Activated effector memory CD4-positive, alpha-beta T cell treated with anti-CD3 and anti-CD28 coated beads, Interleukin-2, amount 50 U/mL, for 16 hours (primary cell): ENCODE measurements at places on chromosomes 5 and 9.

DNA sequence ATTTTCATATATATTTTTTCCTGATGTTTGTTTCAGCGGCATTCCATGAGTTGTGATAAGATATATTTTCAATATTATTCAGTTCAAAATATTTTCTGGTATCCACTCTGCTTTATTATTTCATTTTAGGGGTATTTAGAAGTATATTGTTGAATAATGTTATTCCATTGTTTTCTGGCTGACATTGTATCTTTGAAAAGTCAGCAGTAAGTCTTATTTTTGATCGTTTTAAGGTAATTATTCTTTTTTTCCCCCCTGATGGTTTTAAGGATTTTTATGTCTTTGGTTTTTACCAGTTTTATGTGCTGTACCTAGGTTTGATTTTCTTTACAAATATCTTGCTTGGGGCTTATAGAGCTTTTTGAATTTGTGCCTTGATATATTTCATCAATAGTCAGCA is 6.6 kb upstream of the GLRA1 start:
- no peak for DNase-seq

DNA sequence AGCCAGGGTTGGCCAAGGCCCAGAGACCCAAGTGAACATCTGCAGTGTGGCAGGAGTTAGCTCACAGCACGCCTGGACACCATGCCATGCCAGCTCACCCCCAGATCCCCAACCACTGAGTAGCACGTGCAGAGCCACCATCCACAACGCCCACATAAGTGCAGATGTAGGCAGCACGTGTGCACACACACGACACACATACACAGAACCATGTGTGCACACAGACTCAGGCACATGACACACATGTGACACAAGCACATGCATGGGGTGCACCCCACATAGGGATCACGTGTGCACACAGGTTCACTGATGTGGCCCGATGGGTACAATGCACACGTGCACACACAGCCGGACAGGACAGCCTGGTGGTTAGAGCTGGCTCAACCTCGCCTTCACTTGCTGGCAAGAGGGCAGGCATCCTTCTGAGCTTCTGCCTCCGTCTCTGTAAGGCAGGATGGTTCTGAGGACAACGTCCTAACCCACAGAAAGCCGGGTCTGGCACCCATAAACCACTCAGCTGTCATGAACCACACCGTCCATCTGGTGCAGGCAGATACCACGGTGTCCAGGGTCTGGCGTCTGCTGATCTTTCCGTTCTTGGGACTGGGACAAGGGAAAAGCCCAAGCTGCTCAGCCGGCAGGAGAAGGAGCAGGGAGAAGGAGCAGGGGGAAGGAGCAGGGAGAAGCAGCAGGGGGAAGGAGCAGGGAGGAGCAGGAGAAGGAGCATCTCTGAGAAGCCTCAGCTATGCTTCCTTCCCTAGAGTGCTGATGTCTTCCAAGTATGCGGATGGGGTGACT is 12.0 kb downstream of the LRRC26 start:
- no peak for DNase-seq

- no peak for DNase-seq
These were observed 155.1 kb downstream of the TRIO start for GRCh38 chr5:14298126-14298847.

- DNase-seq, result no peak
These were observed 665.0 kb upstream of the RGMB start for GRCh38 chr5:98108497-98108896.

DNA sequence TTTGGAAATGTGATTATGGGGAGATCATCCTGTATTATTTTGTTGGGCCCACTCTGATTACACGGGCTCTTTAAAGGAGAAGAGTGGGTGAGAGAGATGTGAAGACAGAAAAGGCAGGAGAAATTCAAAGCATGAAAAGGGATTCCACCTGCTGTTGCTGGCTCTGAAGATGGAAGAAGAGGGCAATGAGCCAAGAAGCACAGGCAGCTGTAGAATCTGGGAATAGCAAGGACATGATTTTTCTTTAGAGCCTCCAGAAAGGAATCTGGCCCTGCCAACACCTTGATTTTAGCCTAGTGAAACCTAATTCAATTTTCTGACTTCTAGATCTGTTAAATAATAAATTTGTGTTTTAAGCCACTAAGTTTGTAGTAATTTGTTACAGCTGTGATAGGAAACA is 11.3 kb downstream of the C9 start:
- no peak for DNase-seq

GRCh38 chr9:20479419-20480155 is 142.7 kb downstream of the MLLT3 start:
- DNase-seq, result no peak

DNA sequence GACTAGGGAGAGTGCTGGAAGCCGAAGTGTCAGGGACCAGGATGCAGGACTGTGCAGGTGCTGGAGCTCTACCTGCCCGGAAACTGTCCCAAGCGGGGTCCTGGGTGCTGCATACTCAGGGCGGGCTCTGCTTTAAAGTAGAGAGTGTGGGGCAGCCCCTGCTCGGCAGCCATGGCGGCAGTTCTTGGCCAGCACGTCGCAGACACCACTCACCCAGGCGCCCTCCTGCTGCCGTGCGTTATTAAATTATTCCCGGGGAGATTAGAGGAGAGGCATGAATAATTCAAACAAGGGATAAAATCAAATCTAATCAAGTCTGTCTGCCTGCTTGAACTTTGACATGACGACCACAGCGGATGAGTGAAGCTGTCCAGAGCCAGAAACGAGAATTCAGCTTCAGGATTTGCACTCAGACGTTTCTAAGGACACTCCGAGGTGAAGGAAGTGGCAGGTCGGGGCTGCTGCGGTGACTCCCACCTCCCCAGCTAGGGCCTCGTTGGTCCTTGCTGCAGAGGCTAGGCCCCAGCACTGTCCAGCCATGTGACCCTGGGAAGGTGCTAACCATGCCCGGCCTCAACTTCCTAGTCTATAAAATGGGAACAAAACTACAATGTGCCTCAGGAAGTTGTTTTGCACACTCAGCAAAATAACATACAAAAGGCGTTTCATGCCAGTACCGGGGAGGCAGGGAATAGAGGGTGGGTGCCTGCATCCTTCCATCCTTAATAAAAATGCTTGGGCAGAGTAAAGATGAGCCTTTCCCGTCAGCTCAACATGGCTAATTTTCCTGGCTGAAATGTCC is 91.3 kb upstream of the ADAMTS2 start:
- no peak for DNase-seq

- DNase-seq, result no peak
These were observed 34.7 kb downstream of the PAEP start for GRCh38 chr9:135596211-135596610.

DNA sequence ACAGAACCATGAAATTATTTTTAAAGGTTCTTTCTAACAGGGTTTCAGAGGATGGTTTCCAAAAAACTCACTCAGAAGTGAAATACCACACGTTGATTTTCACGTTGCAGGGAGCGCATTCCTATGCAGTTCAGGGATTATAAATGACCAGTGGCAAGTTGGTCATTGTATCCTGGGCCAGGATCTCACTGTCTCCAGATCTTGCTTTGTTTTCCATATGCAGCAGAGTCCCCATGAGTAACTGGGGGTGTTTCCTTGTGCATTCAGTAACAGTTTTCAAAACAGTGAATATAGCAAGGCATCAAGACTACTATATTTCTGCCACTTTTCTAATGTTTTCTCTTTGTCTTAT is 1064.9 kb upstream of the DMAC1 start:
- no peak for DNase-seq

DNA sequence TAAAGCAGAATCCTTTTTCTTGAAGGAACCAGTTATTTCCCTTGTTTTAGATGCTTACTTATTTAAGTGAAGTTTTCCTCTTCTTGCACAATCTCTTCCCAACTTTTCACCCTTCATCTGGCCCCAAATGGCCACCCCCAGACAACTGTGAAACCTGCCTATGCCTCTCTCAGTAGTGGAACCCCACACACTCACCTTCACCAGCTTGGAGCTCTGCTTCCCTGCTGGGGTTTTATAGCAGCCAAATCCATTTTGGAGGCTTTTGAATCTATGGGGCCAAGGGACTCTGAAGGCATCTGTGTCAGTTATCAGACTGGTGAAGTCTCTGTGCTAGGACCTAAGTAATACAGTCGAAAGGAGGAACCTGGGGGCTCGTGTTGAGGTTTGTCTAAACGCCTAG is 22.9 kb upstream of the SPINK1 start:
- DNase-seq, result no peak

- DNase-seq, result no peak
These were observed 238.6 kb upstream of the TMEM161B start for GRCh38 chr5:88507261-88507660.

GRCh38 chr5:72402959-72403628 is 82.9 kb downstream of the PTCD2 start:
- DNase-seq, result no peak

GRCh38 chr5:51395666-51396356 is 12.6 kb downstream of the ISL1 start:
- no peak for DNase-seq
